Sigmoid colon (tissue), 7 donors: ENCODE measurements at places on chromosomes 3 and 15. TPM values are rescaled to one million over a fixed set of nuclear protein-coding genes. Genes with fewer than 3 reads are reported as not detected.

ADGRG7 gene
- total RNA-seq, result not detected

DNA sequence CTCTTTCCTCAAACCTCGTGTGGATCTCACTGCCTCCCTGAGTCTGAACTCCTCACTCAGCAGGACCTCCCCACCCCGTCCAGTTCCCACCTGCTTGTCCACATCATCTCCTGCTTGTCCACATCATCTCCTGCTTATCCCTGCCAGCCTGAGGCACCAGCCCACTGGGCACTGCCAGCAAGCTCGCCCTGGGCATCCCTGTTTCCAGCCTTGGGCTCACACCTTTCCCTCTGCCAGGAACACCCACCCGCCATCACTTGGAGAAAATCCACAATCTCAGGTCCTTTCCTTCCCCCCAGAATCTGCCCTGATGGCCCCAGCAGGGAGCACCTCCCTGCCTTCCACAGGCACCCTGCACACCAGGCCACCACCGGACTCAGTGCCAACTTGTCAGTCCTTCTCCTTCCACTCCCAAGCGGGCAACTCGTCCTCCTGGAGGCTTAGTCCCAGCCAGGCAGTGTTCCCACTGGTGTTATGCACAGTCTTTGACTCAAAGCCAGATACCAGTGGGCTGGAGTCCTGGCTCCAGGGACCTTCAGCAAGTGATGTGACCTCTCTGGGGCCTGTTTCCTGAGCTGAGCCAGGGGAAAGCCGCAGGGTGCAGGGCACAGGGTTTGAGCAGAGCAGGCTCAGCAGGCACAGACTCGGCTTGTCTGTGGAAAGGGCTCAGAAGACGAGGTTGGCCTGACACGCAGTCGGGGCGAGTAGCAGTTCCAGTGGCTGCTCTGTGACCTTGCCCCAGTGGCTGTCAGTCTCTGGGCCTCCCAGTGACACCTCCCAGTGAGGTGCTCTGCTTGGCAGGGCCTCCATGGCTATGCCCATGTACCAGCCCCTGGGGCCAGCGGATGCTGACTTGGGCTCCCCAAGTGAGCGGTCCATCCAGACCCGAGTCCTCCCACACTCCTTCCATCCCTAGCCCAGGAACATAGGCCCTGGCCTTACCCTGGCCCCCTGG, 9.5 kb upstream of the MESP2 start:
- DNase-seq, result no peak

CFAP161 gene
- total RNA-seq, result 2.1 TPM

DNA sequence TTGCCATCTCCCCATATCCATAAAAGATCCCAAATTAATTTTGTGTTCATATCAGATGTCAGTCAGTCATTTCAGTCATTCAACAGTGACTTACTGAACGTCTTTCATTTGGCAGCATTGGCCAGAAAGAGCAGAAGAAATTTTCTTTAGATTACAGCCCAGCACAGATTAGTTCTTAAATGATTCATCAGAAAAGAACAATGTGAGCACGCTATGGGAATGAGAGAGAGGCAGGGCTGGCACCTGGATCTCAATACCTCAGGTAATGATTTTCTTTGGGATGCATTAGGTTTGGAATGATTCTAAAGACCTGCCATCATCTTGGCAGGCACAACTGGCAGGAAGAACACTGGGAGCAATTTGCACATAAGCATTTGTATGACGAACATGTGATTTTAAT, 41.6 kb downstream of the FBN1 start:
- no peak for DNase-seq

GRCh38 chr3:88041005-88041404, 17.8 kb downstream of the CGGBP1 start:
- no peak for DNase-seq

GOLGA8H gene
- not detected for total RNA-seq

TYRO3 gene
- 6.6 TPM for total RNA-seq

GRCh38 chr3:41320953-41321641, 121.8 kb downstream of the CTNNB1 start:
- DNase-seq, result no peak

DNA sequence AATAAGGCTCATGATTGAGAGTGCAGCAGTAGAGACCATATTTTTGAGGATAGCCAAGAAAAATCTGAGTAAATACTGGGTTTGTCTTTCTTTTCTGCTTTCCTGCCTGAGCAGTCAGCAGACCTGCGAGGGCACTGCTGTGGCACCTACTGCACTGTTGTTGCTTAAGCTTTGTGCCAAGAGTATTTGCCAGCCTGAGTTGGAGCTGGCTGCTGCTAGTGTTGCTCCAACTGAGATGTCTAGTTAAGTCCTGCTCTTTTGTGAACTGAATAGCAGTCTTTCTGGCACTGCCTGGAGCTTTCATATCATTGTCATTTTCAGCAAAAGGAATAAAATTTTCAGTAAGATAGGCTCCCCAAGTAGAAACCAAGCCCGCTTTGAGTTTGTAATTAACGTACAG, 214.5 kb upstream of the P2RY1 start:
- no peak for DNase-seq

DNA sequence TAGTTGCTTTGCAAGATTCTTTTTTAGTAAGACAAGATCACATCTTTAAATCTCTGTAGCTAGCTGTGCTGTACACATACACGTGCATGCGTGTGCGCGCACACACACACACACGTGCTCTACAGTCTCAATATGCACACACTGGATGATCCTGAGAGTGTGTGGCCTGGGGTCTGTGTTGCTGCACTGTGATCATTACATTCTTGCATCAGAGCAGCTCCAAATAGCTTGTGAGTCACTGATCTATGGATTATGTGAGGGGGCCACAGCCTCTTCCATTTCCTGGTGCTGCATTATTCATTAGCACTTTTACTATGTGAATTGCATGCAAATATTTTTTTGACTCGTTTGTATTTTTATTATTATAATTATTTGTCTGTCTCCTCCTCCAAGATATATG, 34.6 kb downstream of the MCTP2 start:
- DNase-seq, result no peak

GRCh38 chr3:99012051-99012450, 110.6 kb upstream of the DCBLD2 start:
- DNase-seq, result no peak

DNA sequence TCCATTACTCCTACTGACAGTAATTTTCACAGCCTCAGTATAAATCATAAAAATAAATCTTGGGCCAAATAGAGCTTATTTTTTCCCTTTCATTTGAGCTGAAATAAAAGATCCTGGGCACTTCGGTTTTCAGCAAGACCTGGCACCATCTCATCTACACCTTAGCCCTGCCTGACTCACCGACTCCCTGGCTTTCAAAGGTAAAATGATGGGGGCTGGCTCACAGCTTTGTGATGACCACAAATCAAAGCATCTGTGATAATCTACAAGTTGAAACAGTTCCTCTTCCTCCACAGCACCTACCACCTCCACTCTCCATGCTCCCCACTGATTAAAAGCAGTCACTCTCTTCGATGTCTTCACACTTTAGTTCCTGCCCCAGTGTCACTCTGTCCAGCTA, 27.6 kb downstream of the DET1 start:
- DNase-seq, result no peak
